ENCODE measurements at places on chromosomes 3 and 15. TPM values are rescaled to one million over a fixed set of nuclear protein-coding genes. Genes with fewer than 3 reads are reported as not detected.

The RAF1 gene
- 61.7 TPM for total RNA-seq

The SLC24A5 gene
- total RNA-seq: 423 TPM

The OR5K4 gene
- total RNA-seq: not detected

The SLC12A8 gene
- 0.69 TPM for total RNA-seq

The SEMA5B gene
- total RNA-seq: not detected

The TPRG1 gene
- 0.45 TPM for total RNA-seq

The ACSBG1 gene
- total RNA-seq: 5.5 TPM

The ACTRT3 gene
- total RNA-seq: 0.24 TPM

The CAND2 gene
- 0.35 TPM for total RNA-seq

Data from SK-MEL-5 (cell line).